ENCODE measurements at places on chromosomes 13 and 19.

GRCh38 chr19:29384656-29385055 is 141.1 kb upstream of the VSTM2B start:
- DNase-seq = no peak

GRCh38 chr19:30596813-30597399 is 224.7 kb downstream of the ZNF536 start:
- no peak for DNase-seq

DNA sequence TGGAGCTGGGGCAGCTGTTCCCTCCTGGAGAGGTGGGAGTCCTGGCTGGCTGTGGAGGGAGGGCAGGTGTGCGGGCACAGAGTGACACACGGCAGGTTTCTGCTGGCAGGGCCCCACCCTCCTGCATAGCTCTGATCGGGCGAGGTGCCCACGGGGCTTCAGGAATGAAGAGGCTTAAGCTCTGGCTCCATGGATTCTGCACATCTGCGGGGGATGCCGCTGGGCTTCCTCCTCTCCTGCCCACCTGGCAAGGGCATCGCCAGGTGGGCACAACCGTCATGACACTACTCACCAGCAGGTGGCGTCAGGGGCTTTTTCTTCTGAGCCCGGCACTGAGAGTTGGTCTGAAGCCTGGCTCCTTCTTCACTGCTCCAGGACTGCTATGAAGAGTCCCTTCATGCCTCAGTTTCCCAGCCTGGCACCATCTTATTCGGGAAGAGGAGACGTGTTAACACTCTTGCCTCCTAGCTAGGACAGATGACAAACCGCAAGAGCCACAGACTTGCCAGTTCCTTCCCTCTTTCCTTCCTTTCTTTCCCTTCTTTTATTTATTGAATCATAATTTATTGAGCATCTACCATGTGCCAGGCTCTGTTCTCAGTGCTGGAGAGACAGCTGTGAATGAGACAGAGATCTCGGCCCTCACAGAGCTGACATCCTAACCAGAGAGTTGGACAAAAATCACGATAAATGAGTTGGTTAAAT is 15.2 kb upstream of the PAK4 start:
- no peak for DNase-seq

- no peak for DNase-seq
Observed at GRCh38 chr13:114279146-114279545, 2.3 kb upstream of the UPF3A start.

- DNase-seq = no peak
Observed at GRCh38 chr13:42977219-42977659, 14.8 kb downstream of the EPSTI1 start.

All from NCI-H1417 treated with DMSO at 0.1 percent for 48 hours (cell line).